NCI-H1436 treated with DMSO at 0.1 percent for 48 hours (cell line): ENCODE measurements at places on chromosomes 6 and 20.

DNA sequence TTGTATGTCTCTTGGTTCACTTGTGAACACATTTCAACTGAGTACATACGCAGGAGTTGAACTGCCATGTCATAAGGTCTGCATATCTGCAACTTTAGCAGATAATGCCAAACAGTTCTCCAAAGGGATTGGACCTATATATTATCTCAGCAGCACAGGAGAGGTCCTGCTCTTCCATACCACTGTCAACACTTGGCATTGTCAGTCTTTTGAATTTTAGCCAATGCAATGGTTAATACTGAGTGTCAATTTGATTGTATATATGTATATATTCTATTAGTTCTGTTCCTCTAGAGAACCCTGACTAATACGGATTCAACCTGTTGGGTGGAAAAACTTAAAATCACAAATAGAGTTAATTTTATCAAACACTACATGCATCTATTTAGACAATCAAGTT, 26.1 kb upstream of the ARHGAP18 start:
- no peak for DNase-seq

DNA sequence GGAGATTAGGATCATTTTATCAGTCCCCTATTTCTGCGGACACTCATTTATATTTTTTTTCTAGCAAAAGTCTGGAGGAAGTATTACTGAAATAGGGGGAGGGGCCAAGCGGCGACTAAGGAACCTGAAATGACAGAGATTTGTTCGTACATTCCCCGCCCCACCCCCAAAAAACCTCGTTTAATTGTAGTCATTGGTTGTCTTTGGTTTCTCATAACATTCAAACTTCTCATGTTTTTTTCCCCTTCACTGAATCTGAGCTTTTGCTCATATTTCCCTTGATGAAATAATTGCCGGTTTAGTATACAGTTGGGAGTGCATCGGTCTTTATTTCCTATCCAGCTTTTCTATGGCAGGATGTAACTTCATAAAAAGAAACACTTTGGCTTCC, 768 bp upstream of the FYN start:
- DNase-seq: no peak

GRCh38 chr20:8670893-8671215, 398.0 kb upstream of the PLCB4 start:
- no peak for DNase-seq

DNA sequence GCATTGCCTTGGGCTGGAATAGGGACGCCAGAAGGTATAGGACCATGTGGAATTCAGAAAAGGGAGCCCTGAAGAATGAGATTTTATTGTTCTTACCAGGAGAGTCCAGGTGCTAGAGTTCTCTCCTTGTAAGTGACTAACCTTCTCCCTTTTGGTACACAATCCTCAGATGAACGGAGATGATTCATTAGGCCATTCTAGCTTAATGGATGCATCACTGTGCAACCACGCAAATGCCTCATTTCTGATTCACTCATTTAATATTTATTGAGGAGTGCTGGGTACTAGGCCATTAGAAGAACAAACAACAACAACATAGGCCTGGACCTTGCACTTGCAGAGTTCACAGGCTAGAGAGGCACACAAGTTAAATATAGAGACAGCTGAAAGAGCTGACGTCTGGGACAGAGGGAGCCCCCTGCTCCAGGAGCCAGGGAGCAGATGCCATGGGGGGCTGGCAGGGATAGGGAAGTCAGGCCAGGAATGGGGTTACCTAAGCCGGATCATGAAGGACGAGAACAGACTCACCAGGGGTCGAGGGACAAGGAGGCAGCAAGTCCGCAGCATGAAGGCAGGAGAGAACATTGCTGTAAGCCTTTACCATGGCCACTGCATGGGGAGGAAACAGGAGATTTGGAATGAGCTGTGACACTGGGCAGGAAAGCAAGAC, 179.5 kb upstream of the AKAP12 start:
- no peak for DNase-seq

- no peak for DNase-seq
Observed at GRCh38 chr6:33160096-33160495, 32.2 kb downstream of the COL11A2 start.

DNA sequence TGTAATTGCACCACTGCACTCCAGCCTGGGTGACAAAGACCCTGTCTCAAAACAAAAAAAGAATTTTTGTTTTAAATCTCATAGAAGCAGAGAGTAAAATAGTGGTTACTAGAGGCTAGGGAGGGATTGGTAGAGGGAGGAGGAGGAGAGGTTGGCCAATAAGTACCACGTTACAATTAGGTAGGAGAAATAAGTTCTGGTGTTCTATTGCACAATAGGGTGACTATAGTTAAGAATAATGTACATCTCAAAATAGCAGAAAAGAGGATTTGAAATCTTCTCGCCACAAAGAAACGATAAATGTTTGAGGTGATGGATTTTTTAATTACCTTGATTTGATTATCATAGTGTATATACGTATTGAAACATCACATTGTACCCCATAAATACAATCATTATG, 27.1 kb upstream of the TOP1 start:
- no peak for DNase-seq

DNA sequence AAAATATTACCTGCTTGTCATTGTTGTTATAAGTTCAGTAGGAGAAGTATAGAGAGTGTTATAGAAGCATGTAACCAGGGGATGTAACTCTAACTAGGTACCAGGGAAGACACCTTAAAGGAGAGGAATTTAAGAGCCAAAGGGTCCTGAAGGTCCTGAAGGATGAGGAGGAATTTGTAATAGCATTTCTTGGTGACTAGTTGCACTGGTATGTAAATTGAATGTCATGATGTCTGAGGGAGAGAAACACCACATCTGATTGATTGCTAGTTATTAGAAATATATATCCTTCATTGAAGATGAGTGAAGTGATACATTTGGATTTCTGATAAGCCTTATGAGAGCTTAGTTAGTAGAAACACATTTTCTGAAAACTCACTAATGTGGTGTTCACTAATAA, 643.8 kb downstream of the RFPL4B start:
- no peak for DNase-seq

- DNase-seq: no peak
Observed at GRCh38 chr20:4089756-4090487, 74.6 kb upstream of the RNF24 start.

DNA sequence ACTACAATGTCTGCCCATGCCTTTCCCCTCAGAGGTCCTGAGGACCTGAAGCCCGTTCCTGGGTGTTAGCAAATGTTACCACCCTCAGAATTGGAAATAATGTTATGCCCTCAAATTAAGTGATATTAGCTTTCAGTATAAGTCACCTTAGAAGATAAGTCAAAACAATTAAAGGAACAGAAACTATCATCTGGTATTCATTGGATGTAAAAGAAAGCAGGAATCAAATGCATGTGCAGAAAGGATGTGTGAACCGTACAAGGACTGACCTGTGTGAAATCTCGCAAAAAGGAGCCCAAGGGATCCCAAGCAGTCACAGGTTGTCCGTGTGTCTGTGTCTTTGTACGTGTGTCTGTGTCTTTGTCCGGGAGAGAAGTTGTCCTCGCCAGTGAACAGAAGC, 51.6 kb upstream of the TAB2 start:
- no peak for DNase-seq

DNA sequence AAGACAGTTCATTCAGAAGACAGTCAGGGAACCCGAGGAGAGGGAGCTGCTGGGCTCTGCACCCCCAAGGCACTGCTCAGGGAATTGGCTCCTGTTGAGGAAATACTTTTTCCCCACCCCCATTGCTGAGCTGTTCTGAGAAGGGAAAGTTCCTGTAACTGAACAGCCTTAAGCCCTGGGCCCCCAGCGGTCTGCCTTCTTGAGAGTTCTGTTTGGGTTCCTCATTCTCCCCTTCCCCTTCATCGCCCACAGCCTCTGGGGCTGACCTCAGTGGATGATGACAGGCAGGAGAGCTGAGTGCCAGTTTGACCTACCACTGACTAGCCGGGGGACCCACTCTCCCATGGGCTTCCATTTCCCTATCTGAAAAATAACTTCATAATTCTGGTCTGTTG, 10.7 kb downstream of the HCK start:
- DNase-seq: no peak

GRCh38 chr6:2885967-2886735, 17.0 kb downstream of the SERPINB9 start:
- DNase-seq: no peak
